Dorsolateral prefrontal cortex (tissue), 122 donors: ENCODE measurements at places on chromosomes 4 and X. TPM values are rescaled to one million over a fixed set of nuclear protein-coding genes. Genes with fewer than 3 reads are reported as not detected.

Gene TMEM31
- total RNA-seq, result 1.2 TPM

GRCh38 chrX:41002026-41002425 lies 83.2 kb upstream of the USP9X start:
- DNase-seq, result no peak

Gene TRAM1L1
- 4.9 TPM for total RNA-seq

- DNase-seq, result no peak
Observed at GRCh38 chr4:55014876-55015275, 110.5 kb downstream of the KDR start.

DNA sequence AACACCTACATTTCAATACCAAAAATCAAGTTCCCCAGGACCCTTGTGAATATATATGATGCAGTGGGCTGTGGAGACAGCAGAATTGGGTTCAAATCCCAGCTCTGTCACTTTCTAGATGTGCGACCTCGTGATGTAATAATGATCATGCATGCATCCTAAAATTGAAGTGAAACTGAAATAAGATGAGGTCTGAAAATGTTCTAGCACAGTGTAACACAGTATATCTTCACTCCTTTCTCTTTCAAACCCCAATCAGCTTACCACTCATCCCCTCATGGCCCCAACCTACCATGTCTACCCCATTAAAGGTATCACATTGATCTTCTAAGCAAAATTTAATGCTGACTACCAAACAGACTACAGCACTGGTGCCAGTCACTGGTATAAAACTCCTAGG lies 69.9 kb upstream of the BRS3 start:
- no peak for DNase-seq

DNA sequence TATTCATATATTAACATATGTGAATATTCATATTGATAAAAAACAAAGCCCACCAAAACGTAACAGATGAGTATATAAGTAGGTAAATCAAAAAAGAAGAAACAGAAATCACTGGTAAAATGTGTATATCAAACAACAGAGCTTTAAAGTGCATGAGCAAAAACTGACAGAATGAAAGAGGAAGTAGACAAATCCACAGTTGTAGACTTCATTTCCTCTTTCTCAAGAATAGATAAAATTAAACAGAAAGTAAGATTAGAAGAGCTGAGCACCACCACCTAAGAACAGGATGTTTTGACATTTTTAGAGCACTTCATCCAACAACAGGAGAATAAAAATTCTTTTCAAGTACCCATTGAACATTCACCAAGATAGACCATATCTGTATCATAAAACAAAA lies 64.6 kb downstream of the CNKSR2 start:
- no peak for DNase-seq

- no peak for DNase-seq
Observed at GRCh38 chr4:181952478-181952877, 290.7 kb upstream of the TENM3 start.

Gene GRIA3
- total RNA-seq, result 150 TPM

DNA sequence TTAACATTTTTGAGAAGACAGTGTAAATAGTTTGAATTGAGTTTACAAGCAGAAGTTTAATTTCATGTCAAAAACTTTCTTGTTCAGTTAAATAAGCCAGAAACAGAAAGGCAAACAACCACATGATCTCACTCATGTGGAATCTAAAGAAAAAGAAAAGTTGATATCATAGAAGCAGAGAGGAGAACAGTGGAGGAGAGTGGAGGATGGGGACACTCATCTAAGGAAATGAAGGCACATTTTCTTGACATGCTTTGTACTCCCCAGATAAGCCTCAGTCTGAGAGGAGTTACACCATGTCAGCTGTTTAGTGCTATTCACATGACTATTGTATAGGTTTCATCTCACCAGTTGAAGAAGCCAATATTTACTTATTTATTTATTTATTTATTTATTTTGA lies 13.5 kb downstream of the SNCA start:
- DNase-seq, result no peak

DNA sequence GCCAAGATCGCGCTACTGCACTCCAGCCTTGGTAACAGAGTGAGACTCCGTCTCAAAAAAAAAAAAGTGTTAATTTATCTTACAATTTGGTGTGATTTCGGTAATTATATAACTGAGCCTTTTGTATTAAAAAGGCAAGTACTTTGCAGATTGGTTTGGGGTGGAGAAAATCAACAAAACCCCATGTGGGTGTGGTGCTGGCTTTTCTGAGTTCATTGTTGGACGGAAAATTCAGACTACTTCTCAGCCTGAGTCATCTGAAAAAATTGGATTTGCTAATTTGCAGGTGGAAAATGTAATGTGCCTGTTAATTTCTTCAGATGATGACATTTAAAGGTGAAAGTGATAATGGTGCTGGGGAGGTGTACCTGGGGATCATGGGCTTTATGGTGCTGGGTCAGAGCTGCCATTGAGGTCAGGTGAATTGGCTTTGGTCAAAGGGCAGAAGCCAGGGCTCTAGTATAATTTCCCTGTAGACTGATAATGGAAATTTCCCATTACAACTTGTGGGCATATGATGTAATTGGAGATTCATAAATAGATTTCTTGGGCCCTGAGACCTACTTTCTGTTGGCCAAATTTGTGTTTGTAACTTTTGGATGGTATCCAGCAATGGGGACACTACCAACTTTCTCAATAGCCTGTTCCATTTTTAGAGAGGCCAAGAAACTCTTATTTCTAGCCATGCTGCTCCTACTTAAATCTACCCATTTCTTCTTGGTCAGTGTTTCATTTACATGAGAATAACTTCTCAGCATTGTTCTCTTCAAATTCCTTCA lies 74.3 kb upstream of the TEX13D start:
- no peak for DNase-seq

DNA sequence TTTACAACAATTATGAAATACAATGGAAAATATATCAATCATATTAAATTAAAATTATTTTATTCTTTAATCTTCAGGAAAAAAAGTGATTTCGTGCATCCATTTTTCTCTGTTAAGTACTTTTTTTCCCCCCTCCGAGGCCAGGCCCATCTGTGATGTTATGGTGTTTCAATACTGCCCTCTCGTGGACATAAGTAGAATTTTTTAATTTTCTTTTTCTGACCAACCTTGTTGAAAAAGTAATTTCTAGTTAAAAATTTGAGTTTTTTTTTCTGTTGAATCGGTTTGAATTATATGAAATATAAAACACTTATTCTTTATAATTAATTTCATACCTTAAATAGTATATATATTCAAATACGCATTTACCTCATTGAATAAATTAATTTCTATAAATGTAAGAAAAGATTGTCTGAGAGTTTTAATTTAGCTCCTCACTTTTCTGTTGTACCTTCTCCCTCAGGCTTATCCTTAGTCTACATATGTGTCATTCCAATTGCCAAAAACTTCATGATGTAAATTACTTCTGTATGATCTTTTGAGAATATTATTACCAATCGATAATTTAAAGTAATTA lies 175.8 kb upstream of the TECRL start:
- no peak for DNase-seq

DNA sequence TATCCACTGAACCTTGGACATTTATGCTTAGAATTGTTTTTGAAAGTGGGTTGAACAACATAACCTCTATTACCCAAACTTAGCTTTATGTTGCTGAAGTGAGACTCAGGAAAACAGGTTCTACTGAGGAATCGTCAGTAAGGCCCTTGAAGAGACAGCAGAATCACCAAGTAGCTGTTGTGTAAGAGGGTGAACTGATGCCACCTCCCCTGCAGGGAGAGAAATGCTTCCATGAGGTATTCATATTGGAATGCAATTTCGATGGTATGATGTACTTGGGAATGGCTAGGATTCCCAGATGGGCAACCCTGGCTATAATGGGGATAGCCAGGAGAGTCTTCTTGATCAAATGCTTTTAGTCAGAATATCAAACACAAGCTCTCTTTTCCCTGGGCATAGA lies 4.1 kb upstream of the SCRG1 start:
- no peak for DNase-seq

DNA sequence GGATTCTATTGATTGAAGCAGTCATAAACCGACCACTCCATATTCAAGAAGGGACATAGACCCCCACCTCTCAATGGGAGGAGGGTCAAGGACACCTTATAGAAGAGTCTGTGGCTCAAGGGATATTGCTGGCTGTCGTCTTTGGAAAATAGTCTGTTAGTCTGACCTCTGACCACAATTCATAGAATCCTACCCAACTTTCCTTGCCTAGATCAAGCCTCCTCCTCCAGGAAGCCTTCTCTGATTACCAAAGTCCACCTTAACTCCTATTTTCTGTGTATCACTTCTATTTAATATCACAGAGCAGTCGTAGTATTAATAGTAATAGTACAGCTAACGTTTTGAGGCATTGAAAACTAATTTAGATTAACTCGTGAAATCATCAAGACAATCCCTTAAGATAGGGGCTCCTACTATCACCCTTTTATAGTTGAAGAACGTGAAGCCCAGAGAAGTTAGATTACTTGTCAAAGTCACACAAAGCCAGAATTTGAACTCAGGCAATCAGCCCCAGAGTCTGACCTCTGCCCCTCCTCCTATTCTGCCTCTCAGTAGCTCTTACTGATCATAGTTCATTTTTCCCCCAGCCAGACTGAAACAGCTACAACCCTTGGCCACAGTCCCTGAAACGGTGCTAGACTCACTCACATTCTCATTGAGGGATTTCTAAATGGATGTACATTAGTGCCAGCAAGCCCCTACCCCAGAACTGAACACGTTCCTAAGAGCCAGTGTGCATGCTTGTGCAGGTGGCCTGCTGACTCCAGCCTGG lies 636.6 kb downstream of the MID1IP1 start:
- DNase-seq, result no peak

Gene HMGN5
- total RNA-seq, result 6.6 TPM

DNA sequence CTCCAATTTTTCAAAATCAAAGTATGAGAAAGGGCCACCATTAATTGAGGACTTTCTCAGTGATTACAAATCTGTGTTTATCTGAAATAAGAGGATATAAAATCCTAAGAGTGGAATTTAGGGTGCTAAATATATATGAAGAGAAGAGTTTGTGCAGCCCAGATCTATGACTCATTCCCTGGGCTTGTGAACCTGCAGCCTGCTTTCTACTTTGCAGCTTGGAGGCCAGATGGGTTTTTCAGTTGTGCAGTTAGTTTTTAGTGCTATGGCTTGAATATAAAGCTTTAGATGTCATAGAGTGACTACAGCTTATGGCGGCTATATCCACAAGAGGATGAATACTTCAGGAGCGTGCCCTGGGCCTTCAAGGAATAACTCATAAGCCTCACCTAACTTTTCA lies 1391.1 kb downstream of the FSTL5 start:
- peak; percentile 29 for DNase-seq

GRCh38 chr4:56512166-56512565 lies 6.6 kb downstream of the ARL9 start:
- DNase-seq, result no peak

DNA sequence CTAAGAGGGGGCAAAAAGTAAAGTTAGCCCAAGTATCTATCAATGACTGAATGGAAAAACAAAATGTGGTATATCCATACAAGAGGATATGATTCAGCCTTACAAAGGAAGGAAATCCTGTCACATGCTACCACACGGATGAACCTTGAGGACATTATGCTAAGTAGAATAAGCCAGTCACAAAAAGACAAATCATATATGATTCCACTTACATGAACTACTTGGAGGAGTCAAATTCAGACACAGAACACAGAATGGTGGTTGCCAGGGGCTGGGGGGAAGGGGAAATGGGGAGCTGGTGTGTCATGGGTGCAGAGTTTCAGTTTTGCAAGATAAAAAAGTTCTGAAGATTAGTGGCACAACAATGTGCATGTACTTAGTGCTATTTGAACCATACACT lies 101.8 kb downstream of the SH3KBP1 start:
- DNase-seq, result no peak
